ENCODE measurements at places on chromosomes 5 and 9.

GRCh38 chr9:93261735-93262523, 78.0 kb downstream of the WNK2 start:
- DNase-seq, result no peak

GRCh38 chr9:15333376-15333881, 26.4 kb upstream of the TTC39B start:
- no peak for DNase-seq

DNA sequence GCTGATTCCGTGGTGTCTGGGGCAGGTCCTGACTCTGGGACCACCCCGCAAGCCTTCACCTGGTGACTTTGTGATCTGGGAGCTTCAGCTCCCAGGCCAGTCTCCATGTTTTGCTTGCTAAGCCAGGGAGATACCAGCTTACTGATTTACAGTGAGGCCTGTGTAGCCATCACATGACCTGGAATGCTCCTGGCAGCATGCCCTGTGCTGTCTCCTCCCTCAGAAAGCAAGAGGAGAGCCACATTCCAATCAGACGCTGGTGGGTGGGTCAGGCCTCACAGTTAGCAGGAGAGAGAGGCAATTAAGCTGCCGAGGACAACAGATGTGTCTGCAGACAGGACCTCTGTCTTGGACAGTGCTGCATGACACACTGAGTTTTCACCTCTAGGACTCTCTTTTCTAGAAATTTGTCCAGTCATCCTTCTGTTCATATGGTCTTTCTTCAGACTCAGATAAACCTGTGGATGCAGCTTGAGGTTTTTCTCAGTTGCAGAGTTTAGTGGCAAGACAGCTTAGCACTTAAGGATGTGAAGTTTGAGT, 24.4 kb upstream of the GRPEL2 start:
- DNase-seq, result no peak

GRCh38 chr5:21834863-21835262, 1018.3 kb downstream of the CDH12 start:
- no peak for DNase-seq

DNA sequence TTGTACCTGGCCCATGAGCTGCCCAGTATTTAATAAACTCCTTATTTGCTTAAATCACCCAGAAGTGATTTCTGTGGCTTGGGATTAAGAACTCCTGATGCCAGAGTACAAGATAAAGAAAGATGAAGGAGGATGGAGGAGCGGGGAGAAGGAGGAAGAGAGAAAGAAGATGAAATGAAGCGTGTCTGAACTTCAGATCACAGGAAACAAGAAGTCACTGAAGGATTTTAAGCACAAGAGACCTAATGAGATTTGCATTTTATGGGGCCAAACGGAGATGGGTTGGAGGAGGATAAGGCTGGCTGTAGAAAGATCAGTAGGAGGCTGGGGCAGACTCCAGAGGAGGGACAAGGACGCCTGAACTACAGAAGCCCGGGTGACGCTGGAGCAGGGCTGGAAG, 3.1 kb downstream of the EIF4E1B start:
- DNase-seq, result no peak
